Activated CD4-positive, alpha-beta T cell treated with anti-CD3 and anti-CD28 coated beads, Interleukin-2, amount 10 ng/mL, durations not matched to agents 7 days and 5 days (primary cell): ENCODE measurements at places on chromosomes 2 and 18. TPM values are rescaled to one million over a fixed set of nuclear protein-coding genes. Genes with fewer than 3 reads are reported as not detected.

The TMEM17 gene
- not detected for total RNA-seq

The RUFY4 gene
- total RNA-seq, result 2.1 TPM

The VWA3B gene
- total RNA-seq, result not detected

The GALR1 gene
- not detected for total RNA-seq

- DNase-seq, result no peak
Observed at GRCh38 chr2:229855116-229855515, 66.7 kb downstream of the TRIP12 start.

DNA sequence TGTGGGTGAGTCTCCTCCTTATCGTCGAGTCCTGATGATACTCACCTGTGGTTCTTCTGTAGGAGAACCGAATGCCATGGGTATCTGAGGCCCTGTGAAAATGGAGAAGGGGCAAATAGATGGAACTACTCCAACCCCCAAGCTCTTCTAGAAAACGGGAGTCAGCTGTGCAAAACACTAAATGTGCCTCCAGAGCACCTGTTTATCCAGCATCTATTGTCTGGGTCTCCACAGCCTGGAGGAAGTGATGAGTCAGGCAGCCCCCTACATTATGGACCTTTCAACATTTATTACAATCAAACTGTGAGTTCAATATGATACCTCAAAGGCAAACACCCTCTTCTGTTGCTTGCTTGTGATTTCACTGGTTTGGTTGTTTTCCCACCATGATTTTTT lies 9.8 kb upstream of the LRRFIP1 start:
- no peak for DNase-seq

GRCh38 chr18:59219672-59220163 lies at the start of gene GRP:
Gene GRP, plus strand, starts transcription at chr18:59220158. Its CDS starts 108 bp downstream, at chr18:59220266.
- DNase-seq, result no peak

DNA sequence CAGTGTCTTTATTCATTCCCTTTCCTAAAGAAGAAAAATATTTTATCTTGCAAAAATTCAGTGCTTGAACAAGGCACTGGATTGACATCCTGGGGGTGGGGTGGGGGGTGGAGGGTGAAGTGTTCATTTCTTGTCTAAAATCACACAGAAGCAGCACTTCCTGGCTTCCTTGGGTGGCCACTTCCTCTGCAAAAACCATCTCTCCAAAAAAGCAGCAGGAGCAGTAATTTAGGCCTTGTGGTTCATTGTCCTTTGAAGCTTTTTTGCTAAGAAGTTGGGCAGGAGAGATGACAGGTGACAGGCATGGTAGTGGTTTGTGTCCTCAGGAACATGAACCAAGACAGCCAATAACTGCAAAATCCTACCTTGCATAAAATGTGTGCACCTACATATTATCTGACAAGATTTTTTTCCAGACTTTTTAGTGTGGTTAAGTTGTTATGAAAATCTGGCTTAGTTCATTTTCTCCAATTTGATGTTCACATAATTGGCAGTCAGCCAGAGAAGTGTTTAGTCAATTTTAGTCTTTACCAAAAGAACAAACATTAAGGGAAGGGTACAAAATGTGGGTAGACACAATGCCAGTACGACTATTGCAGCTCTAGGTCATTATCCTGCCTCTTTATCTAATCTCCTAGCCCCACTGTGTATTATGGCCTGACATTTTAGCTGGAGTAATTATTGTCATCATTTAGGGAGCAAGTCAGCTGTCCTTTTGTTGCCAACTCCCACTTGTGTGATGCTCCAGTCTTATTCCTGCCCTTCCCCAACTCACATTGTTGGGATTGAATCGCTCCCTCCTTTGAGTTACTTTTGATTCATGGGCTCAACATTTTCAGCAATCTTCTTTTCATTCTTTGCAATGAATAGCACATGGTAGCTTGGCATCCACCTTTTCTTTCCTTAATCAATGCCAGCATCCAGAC lies 177.2 kb downstream of the MYO3B start:
- DNase-seq, result peak; percentile 46

DNA sequence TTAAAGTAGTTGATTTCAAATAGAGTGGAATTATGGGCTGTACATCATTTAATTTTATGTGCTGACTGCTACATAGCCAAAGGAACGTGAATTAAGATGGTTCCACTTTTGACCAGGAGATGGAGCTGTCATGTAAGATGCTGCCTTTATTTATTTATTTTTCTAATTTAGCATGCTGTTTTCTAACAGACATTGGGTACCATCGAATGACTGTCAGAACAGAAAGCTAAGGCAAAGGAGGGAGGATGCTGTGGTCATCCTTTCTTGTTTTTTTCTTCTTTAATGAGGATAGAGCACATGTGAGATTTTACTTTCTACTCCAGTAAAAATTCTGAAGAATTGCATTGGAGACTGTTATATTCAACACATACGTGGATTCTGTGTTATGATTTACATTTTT lies at the start of gene SCN2A:
TSS of gene SCN2A (plus strand) at position 185 of the 400 bp plus-strand sequence. CDS start 56,410 bp downstream, outside the sequence.
- DNase-seq, result peak; percentile 8

- DNase-seq, result no peak
Observed at GRCh38 chr2:238897122-238897880, 49.4 kb downstream of the TWIST2 start.

DNA sequence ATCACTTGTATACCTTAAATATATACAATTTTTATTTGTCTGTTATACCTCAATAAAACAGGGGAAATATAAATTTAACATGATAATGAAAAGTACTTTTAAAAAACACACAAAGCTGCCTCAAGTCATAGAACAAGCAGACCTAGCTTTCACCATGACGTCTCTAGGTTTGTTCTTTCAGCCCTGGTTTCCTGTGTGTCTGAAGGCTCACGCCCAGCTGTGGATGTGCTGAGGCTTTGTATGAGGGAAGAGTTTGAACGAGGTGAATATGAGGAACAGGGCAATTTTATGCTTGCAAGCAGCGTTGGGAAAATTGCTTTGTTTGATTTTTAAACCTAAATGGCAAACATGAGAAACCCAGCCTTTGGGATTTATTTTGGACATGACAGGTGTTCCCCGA lies 15.3 kb downstream of the SH3RF3 start:
- DNase-seq, result peak; percentile 54

- no peak for DNase-seq
Observed at GRCh38 chr2:173997269-173997668, 32.1 kb upstream of the SP3 start.

- no peak for DNase-seq
Observed at GRCh38 chr2:123839326-123839725, 185.8 kb upstream of the CNTNAP5 start.

- no peak for DNase-seq
Observed at GRCh38 chr2:95206096-95206495, 1.2 kb upstream of the ZNF892 start.

GRCh38 chr2:85741833-85742455 lies 11.8 kb upstream of the ATOH8 start:
- DNase-seq, result no peak
